ENCODE measurements at places on chromosomes 6 and 20.

GRCh38 chr20:32110173-32110704, 725 bp downstream of the TM9SF4 start:
- no peak for DNase-seq

DNA sequence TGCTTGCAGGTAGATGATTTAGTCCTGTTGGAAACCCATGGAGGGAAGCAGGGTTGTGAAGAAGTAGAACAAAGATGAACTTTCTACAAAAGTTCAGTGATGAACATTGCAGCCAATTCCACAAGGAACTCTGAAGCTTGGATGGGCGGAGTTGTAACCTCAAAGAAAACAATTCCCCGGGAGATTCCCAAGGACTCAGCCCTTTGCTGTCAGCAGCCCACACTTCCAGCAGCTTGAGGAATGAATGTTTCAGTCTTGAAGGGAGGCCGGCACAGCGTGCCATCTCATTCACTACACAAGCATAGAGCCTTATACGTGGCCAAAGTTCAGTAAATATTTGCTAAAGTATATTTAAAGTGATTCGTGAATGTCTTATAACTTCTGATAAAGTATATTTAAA, 269.4 kb downstream of the NKAIN2 start:
- DNase-seq = no peak

DNA sequence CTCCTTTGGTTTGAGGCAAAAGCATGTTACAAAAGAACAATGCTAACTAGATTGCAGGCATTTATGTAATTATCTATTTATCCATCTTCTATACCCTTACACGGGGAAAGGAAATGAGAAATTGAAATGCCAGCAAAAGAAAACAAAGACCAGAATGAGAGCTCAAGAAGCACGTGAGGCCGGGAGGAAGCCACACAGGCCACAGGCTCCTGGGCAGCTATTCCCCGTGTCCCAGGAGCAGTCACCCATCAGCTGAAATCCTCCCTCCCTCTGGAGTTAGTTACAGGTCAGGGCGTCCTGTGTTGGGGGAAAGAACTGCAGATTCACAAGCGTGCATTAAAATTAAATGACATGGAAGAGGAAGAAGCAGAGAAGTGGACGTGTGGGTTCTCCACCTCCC, 64.7 kb upstream of the RPS6KA2 start:
- DNase-seq = no peak

DNA sequence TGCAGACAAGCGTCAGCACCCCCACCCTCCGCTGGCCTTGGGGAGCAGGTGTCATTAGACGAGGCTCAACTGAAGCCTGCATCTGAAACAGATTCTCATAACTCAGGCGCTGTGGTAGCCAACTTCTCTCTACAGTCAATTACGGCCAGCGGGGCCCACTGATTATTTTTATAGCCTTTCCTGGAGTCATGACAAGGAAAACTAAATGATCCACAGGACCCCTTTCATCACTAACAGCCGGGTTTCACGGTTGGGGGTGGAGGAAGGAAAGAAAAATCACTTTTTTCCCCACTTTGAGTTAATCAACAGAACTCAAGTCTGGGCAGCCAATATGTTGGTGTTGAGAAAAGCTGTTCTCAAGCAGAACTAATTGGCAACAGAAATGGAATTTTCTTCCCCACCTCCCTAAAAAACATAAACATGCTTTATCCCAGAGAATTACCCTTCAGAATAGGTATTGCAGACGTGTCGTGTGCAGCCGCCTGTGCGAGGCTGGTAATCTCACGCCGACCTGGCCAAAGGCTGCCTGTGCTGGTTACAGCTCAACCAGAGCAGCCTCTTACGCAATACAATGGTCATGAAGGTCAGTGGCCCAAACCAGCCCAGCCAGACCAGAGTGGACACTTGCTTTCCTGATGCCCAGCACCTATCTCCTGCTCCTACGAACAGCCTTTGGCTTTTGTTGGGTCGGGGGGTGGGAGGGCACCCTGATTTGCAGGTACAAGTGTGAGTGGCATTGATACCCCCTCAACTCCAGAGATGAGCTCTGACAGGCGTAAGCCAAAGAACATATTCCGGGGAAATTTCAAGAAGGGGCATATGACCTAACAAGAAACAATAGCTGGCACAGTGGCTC, 11.0 kb downstream of the RIPOR3 start:
- DNase-seq = no peak

- no peak for DNase-seq
Observed at GRCh38 chr6:43776799-43777776, 7.1 kb downstream of the VEGFA start.

DNA sequence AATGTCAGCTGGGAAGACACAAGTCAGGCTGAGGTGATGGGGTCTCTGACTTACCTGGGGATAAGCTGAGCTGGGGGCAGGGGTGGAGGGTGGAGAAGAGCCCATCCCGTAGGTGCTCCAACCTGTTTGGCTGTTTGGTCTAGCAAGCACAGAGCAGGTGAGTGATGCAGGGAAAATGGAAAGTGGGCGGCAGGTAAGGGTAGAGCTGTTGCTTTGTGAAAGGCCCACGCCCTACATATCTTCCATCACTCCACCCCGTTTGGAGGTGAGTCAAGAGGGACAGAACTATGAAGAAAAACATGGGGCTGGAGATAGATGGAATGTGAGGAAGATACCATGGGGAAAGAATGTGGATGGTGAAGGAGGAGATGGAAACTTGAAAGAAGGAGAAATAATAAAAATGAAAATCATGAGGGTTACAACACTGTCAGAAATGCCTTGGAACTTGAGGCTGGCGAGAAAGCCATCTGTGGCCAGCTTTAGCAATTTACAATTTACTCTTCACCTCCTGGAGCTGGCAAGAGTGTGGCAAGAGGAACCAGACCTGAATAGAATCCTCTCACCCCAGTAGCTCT, 1.3 kb downstream of the LY6G6C start:
- DNase-seq = no peak

- no peak for DNase-seq
Observed at GRCh38 chr6:120352491-120352890, 981.8 kb downstream of the TBC1D32 start.

- no peak for DNase-seq
Observed at GRCh38 chr20:63044204-63044600, 37.4 kb upstream of the BHLHE23 start.

DNA sequence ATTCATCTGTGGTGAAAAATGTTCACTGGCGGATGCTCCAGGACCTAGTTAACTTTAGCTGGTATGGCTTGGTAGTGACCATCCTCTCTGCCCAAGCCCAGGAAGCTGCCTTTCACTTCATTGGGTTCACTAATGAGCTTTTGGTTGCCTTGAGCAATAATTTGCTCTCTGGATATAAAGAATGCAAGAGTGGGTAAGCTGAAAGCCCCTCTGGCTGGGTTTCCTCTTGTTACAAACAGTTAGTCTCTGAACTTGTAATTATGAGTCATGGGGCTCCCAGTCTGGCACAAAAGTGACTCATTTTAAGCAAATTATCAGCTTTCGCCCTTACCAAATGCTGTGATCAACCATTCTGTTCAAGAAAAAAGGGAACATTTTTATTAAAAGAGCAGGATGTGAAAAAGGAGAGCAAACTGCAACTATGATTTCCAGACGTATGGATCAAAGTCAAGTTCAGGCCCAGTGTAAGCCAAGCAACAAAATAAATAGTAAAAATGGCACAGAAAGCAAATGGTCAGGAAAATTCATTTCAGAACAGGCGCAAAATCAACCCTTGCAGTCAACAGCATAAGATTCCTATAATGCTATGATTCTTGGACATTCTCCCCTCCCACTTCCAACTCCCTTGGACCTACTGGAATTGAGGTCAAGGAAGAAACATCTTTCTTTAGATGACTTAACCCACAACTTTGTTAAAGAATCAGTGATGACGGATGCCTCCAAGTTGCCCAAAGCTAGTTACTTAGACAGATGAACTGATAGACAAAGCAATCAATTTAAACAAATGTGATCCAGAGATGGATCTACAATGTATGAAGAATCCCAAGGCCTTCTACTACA, 130.0 kb upstream of the KCNK16 start:
- no peak for DNase-seq

GRCh38 chr20:32484225-32484957, 100.7 kb downstream of the NOL4L start:
- DNase-seq = peak; percentile 52

GRCh38 chr6:11943060-11943459, 69.1 kb upstream of the HIVEP1 start:
- DNase-seq = no peak

- DNase-seq = no peak
Observed at GRCh38 chr20:19748681-19749080, 9.4 kb upstream of the RIN2 start.

DNA sequence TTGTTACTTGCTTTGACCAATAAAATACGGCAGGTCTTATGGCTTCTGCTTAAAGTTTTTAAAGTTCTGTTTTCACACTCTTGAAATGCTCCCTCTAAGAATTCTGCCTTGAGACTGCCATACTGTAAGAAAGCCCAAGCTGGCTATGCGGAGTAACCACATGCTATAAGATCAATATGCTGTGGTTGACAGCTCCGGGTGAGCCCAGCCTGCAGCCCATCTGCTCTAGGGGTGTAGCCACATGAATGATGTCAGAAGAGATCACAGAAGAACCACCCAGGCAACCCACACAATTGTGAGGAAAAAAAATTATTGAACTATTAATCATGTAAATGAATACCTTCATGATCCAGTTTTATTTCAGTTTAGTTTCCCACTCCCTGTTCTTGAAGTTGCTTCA, 26.1 kb upstream of the SH3BGRL2 start:
- no peak for DNase-seq

GRCh38 chr6:97468981-97469380, 186.0 kb upstream of the MMS22L start:
- no peak for DNase-seq

DNA sequence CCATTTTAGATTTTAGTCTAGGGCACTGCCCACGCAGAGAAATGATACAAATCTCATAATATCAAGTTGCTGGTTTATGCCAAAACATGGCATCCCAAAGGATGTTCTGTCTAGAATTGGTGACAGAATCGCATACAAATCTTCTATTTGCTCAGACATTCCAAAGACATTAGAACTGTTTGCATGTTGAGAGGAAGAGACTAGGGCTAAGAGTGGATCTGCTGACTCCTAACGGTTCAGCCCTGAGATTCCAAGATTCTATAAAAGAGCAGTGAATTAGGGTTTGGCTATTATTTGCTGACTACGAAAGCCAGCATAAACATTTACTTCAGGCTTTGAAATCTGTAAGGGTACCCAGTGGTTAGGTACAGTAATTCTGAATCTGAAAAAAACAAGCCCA, 3.6 kb downstream of the EPB41L2 start:
- no peak for DNase-seq

GRCh38 chr6:139942331-139942730, 567.9 kb upstream of the CITED2 start:
- no peak for DNase-seq

DNA sequence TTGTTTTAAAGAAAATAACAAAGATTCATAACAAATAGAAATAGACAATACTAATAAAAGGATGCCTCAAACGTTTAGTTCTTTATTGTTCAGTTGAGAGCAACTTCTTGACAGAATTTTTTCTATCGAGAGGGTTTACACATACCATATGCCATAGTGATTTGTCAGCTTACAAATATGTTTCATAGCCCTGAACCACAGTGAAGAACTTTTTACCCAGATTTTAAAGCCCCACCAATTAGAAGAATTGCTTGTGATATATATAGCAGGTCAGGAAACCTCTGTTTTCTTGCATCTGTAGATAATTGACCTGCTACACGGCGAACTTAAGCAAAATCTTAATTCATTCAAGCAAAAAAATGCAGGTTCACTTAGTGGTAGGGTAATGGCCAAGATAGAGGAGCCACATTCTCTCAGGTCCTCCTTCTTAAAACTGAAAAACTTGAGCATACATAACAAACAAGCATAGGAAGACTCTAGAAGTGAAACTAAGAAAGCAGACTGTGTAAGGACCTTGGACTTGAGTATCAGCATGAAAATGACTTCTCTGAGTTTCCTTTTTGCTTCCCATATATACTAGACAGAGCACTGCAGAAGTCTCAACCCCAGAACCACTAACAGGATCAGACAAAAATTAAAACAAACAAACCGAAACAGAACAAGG, 39.5 kb downstream of the CRISP1 start:
- no peak for DNase-seq

GRCh38 chr6:110786696-110787095, 28.6 kb downstream of the CDK19 start:
- no peak for DNase-seq

- DNase-seq = no peak
Observed at GRCh38 chr6:135181333-135182070, 394 bp downstream of the MYB start.

- peak; percentile 67 for DNase-seq
Observed at GRCh38 chr6:87078983-87079616, 15.8 kb downstream of the CGA start.

GRCh38 chr20:63267691-63268090, 4.9 kb upstream of the ARFGAP1 start:
- DNase-seq = no peak

DNA sequence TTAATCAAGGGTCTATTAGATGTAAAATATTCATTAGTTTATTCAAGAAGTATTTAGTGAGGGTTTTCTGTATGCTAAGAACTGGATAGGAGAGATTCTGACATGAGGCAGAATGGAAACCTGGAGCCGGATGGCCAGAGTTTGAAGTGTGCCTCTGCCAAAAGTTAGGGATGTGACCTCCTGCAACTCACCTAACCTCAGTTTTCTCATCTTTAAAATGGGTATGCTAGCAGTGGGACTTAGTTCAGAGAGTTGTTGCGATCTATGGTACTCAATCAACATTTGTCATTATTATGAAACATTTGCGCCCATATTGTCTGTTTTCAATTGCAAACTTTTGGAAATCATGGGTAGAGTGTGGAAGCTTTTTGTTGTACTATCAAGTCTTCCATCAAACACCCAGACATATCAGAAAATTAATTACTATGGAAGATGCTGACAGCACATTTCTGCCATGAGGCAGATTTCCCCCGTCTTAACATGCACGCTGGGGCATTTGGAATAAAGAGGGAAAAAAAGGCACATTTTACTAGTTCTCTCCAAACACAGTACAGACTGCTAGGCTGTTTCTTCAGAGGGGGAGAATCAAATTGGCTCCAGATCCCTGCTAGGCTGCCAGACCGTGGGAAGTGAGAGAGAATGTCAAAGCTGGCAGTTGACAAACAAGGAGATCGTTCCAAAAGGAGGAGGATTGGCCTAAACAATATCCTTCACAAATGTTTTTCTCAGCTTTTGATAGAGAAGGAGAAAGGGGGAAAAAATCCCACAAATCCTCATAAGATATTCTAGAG, 205.3 kb upstream of the TSHZ2 start:
- DNase-seq = no peak

DNA sequence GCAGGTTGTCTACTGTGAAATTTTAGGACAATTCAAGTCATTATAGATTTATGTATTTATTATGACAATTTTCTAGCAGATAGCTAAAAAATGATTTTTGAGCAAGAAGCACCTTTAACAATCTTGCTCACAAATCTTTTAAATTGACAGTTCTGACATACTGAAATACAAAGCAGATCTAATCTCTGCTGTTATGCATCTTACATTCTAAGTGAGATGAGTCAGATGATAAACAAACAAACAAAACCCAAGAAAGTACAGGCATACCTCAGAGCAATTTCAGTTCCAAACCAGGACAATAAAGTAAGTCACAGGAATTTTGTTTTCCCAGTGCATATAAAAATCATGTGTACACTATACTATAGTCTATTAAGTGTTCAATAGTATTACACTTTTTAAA, 430.7 kb upstream of the PTCHD4 start:
- no peak for DNase-seq

GRCh38 chr6:26342106-26343004, 22.6 kb upstream of the BTN3A2 start:
- DNase-seq = no peak

- no peak for DNase-seq
Observed at GRCh38 chr20:33162753-33163152, 5.2 kb upstream of the BPIFA2 start.

GRCh38 chr6:6169141-6169540, 151.3 kb downstream of the F13A1 start:
- DNase-seq = no peak

Data from stimulated activated CD4-positive, alpha-beta T cell treated with anti-CD3 and anti-CD28 coated beads, Interleukin-2, amount 100 ng/mL, for 24 hours (primary cell).